Pulmonary artery endothelial cell (primary cell): ENCODE measurements at places on chromosomes 1 and 21. TPM values are rescaled to one million over a fixed set of nuclear protein-coding genes. Genes with fewer than 3 reads are reported as not detected.

- DNase-seq = no peak
Observed at GRCh38 chr1:110541906-110542395, 23.0 kb upstream of the KCNA10 start.

Gene C8A
- total RNA-seq = not detected in 2 replicates

- no peak for DNase-seq
Observed at GRCh38 chr1:104855550-104855949, 1105.9 kb downstream of the AMY1C start.

Gene COL11A1
- not detected in 2 replicates for total RNA-seq

DNA sequence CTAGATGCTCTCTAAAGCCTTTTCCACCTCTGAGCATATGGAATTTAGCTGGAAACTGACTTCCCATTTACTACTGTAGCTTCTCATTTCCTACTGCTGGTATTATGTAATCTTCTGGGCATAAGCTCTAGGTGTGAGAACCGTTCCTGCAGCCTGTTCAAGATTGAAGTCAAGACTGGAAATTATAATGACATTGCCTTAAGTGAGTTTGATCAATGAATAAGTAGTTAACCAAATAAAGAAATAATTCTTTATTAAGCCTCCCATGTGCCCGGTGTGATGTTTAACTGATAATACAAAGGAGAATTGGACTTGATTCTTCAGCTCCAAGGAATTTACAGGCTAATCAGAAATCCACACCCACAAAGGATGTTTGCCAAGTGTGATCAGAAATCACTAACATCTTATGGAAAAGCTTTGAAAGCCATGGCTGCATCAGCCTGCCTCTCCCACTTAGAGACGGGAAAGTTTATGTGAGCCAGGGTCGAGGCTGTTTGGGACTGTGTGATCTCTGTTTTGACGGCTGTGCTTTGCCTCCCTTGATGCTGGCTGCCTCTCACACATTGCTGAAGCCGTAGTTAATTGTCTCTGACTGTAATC is 36.4 kb upstream of the PRELP start:
- DNase-seq = no peak

GRCh38 chr1:224447251-224447650 is 12.7 kb upstream of the WDR26 start:
- DNase-seq = no peak

GRCh38 chr1:154403983-154404382 is 1.2 kb upstream of the IL6R start:
- no peak for DNase-seq

Gene HPDL
- 4.7 and 7.2 TPM in 2 replicates for total RNA-seq

DNA sequence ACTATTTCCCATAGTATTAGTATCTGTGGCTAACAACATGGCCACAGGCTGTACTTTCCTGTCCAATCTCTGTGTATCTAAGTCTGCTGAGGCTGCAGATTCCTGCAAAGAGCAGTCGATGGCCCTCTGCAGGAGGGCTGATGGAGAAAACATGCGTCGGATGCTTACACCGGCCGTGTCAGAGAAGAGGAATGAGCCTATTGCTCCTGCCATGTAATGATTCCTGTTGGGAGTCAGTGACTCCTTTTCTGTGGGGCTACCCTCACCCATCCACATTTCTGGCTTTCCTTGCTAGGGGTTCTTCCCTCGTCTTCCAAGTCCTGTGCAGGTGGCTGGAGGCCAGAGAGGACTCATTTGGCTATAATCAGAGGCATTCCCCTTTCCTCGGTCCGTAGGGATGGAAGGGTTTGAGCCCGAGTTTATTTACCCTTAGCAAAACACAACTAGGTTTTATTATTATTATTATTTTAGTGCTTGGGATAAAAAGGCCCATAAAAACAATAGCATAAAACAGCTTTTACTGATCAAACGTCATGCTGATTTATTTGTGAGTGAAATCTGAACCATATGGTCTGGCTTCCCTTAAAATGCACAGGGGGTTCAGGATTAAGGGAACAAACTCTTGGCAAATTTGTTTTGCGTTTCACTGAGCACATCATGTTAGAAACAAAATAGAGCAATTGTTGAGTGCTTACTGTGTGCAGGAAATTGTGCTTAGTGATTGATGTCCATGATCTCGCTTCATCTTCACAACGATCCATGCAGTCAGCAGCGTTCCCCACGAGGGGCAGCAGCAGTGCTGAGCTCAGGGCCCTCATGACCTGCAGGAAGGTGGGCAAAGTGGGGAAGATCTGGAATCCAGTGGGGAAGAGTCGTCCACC is 70.8 kb downstream of the KIF26B start:
- no peak for DNase-seq

Gene LCE3E
- total RNA-seq = not detected in 2 replicates

- DNase-seq = no peak
Observed at GRCh38 chr1:59028048-59028447, 244.2 kb upstream of the JUN start.

GRCh38 chr1:156502391-156502893 is 1.9 kb upstream of the MEF2D start:
- DNase-seq = no peak

- no peak for DNase-seq
Observed at GRCh38 chr1:94928293-94928939, 1.5 kb upstream of the CNN3 start.

DNA sequence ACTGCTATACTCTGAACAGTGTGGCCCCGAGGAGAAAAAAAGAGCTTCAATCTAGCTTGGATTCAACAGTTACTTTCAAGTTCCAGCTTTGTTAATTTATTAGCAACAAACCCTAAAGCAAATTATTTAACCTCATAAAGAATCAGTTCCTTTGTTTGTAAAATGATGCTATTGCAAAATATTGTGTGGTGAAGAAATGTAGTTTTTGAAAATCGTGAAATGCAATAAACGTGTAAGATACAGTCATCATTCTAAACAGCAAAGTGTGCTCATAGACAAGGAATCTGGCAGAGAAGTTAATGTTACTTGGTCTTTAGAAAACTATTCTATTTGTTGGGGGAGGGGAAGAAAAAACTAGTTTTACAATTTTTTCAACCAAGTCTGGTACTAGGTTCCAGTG is 297.6 kb upstream of the ADGRL4 start:
- no peak for DNase-seq

DNA sequence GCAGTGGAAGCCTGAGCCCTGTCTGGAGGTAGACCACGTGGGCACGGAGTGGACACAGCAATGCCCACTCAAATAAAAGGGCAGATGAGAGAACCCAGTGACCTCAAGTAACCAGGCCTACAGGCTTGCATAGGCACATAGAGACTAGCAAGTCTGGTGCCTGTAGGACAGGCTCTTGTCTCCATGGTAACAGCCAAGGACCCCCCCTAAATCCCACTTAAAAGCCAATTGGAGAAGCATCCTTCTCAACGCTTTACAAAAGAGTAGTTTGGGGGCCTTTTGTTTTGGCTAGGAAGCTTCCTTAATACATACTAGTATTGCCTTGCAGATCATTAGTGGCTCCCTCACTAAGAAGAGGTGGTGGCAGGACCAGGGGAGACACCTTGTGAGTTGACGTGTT is 63.9 kb downstream of the VWA5B1 start:
- no peak for DNase-seq
